ENCODE measurements at places on chromosomes 5 and 9.
A peak's percentile ranks its signal among the peaks of the same experiment; 100 is the strongest.

DNA sequence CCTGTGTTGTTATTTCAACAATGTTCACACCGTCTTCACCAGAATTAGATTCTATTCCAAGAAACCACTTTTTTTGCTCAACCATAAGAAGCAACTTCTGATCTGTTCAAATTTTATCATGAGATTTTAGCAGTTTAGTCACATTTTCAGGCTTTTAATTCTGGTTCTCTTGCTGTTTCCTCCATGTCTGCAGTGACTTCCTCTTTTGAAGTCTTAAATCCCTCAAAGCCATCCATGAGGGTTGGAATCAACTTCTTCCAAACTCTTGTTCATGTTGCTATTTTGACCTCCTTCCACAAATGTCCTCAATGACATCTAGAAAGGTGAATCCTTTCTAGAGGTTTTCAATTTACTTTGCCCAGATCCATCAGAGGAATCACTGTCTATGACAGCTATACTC, 25.7 kb upstream of the ENTREP1 start:
- no peak for ATAC-seq

- ATAC-seq, result no peak
These were observed 110.6 kb upstream of the FER start for GRCh38 chr5:108637134-108637533.

DNA sequence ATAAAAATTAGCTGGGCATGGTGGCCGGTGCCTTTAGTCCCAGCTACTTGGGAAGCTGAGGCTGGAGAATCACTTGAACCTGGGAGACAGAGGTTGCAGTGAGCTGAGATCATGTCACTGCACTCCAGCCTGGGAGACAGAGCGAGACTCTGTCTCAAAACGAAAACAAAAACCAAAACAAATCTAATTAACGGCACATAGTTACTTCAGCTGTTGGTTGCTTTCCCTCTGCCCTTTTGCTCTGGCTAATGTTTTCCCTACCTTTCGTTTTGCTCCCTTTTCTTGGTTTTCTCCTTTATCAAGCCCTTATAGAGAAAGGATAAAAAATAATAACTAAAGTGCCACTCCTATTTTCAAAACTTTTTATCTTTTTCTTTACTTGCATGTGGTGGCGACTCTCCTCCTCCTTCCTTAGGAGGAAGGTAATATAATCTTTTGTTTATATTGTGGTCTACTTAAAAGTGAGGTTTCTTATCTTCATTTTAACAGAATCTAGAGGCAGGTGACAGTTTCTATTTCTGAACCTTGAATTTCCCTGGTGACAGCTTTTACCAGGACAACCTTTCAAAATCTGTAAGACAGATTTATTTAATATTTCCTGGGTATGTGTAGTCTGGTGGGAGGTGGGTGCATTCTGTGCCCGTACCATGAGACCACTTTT, 125.4 kb downstream of the ARHGEF28 start:
- ATAC-seq, result no peak

GRCh38 chr9:73210886-73211666, 59.4 kb downstream of the ANXA1 start:
- no peak for ATAC-seq

GRCh38 chr9:115596021-115596745, 478.2 kb upstream of the TNC start:
- ATAC-seq, result no peak

DNA sequence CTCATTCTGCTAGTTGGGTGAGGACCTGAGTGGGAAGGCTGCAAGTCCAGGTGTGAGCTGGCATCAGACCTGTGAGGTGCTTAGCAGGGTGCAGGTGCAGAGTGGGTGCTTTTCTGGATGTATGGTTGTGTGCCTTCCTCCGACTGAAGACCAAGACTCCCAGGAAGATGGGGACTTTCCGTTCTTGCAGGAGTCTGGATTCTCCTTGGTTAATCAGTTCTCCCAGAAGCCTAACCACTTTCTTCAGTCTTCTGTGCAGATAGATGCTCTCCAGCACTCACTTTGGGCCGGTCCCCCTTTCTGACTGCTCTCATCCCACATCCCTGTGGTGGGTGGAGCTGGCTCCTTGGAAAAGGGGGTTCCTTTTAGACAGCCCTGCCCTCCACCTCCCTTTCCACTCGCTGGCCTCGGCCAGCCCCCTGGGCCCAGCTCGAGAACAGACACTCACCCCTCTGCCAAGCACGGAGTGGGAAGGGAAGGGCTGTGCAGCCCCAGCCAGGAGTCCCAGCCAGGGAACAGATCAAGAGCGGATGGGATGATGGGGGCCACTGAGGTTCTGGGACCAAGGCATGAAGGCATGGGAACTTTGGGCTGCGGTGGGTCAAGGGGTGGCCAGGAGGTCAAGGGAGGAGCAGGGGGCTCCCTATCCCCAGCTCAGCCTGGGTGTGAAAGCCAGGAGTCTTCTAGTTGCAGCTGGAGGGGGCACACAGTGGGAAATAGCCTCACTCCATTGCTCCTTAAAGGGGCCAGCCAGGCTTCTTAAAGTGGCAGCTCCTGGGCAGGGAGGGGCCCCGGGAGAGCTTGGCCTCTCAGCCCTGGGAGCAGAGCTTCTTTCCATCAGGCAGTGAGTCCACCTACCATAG, 62.4 kb downstream of the FGF18 start:
- ATAC-seq, result no peak

DNA sequence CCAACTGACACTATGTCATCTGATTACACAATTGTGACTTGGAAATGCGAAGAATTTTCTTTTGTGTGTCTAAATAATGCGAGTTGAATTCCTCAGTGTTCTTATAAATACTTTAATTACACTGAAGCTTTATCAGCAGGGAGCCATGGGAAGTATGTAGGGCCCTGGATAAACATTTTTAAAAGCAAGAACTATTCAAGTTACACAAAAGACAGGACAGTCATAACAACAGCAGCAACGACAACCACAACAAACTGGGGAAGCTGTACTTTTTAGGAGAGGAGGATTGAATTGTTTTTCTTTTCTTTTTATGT, 250.3 kb upstream of the ZNF608 start:
- peak; percentile 72 for ATAC-seq

- ATAC-seq, result no peak
These were observed 30.6 kb downstream of the NKX2-5 start for GRCh38 chr5:173204185-173204979.

DNA sequence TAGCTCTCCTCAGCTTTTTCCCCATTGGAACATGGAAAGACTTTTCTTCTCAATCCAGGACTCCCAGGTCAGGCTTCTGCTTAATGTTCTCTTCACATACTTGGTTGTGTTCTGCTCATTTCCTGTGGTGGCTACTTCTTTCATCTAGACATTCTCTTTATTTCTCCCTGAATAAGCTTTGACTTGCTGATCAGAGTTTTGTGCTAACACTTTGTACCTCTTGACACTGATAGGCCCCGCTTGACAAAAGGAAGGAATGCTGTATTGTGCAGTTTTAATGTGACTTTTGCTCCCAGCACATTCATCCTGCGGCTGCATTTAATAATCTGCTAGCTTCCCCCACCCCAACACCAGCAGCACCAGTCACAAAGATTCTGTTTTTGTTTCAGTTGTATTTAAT, 90.9 kb upstream of the MINAR2 start:
- ATAC-seq, result peak; percentile 44

DNA sequence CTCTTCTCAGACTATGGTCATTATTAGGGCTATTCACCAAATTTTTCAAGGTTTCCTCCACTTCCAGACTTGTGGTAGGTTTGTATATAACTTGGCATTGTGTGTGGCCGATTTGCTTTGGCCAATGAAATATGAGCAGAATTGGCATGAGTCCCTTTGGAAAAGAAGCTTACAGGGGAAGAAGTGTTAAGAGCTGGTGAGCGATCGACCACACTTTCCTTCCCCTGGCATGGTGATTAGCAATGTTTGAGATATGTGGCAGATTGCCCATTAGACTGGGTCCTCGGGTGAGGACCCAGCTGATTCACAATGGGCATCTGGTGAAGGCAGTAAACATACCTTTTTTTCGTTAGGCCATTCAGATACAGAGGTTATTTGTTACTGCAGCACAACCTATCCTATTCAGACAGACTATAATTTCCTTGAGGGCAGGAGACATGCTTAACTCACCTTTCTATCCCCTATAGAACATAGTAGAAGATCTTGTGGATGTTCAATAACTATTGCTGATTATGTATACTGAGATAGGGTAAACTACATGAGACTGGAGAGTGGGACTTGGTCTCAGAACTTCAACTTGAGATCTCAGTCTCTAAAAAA, 62.8 kb upstream of the KLF9 start:
- ATAC-seq, result no peak

- ATAC-seq, result peak; percentile 86
These were observed 73.5 kb upstream of the PRSS3 start for GRCh38 chr9:33721674-33722358.

GRCh38 chr9:126703002-126703865, 89.5 kb downstream of the LMX1B start:
- no peak for ATAC-seq

- ATAC-seq, result peak; percentile 22
These were observed 7.1 kb upstream of the GNAQ start for GRCh38 chr9:78038620-78039300.

DNA sequence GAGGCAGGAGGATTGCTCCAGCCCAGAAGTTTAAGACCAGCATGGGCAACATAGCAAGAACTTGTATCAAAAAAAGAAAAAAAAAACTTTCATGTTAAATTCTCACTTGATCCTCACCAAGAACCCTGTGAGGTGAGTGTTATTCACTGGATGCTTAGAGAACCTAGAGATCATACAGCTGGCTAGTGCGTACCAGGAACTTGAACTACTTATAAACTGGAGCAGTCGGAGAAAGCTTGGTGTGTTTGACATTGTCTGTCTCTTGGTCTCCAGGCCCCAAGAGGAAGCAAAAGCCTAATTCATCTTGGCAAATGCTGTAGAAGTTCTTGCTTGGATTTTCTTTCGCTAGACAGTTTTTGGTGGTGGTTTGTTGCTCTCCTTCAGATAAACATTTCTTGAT, 18.1 kb downstream of the TJP2 start:
- ATAC-seq, result no peak

DNA sequence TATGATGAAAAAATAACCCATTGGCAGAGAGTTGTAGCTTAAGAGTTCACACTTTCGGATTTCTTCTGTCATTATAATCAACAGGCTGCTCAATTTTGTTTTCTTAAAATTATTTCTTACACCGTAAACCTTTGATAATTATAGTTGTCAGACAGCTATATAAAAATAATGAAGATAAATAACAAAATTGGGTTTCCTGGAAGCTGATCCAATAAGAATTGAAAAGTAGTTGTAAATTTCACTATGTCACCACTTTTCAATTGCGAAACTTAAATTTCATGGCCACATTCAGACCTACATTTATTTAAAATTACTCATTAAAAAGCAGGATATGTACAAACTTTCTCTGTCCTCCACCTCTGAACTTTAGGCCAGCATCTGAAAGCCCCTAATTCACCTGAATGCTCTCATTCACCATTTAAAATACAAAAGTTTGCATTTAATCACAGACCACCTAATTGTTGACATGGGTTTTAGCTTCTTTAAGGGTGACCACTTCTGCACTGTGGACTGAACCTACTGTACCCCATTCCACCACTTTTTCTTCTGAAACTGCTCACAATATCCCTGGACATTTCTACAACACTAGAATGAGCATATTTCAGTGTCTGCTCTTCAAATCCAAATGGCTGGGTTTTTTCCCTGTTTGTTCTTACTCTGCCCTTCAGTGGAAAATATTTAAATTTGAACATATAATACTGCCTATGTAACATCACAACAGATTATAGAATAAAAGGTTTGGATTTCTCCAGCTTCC, 680 bp downstream of the SELENOP start:
- no peak for ATAC-seq

GRCh38 chr5:14810928-14811572, 60.5 kb downstream of the ANKH start:
- ATAC-seq, result peak; percentile 83
